ENCODE measurements at places on chromosomes 2 and 18. TPM values are rescaled to one million over a fixed set of nuclear protein-coding genes. Genes with fewer than 3 reads are reported as not detected.

ALK gene
- total RNA-seq, result not detected

HOXD13 gene
- total RNA-seq, result not detected

ANTXR1 gene
- 0.15 TPM for total RNA-seq

CFAP221 gene
- total RNA-seq, result not detected

SH3YL1 gene
- total RNA-seq, result 12.9 TPM

IL37 gene
- total RNA-seq, result 0.39 TPM

MFF gene
- 58.5 TPM for total RNA-seq

All from T-helper 1 cell treated with Interleukin-12 subunit alpha and Interleukin-12 subunit beta and Interleukin-4 antibody, amounts not matched to agents 30 ng/mL and 1 ng/mL, for 36 hours (primary cell).